CD4-positive, alpha-beta T cell treated with Interferon alpha-2 for 1 hour (primary cell): ENCODE measurements at places on chromosomes 2 and 18.

- no peak for DNase-seq
Observed at GRCh38 chr2:240983996-240984498, 14.4 kb upstream of the SNED1 start.

GRCh38 chr2:211928201-211928600 lies 610.4 kb downstream of the ERBB4 start:
- DNase-seq: no peak

GRCh38 chr2:145650226-145650625 lies 1130.3 kb upstream of the ZEB2 start:
- DNase-seq: no peak

GRCh38 chr2:231210782-231211181 lies 12.4 kb downstream of the ARMC9 start:
- no peak for DNase-seq
